Kidney capillary endothelial cell (primary cell): ENCODE measurements at places on chromosomes 2 and 18.

DNA sequence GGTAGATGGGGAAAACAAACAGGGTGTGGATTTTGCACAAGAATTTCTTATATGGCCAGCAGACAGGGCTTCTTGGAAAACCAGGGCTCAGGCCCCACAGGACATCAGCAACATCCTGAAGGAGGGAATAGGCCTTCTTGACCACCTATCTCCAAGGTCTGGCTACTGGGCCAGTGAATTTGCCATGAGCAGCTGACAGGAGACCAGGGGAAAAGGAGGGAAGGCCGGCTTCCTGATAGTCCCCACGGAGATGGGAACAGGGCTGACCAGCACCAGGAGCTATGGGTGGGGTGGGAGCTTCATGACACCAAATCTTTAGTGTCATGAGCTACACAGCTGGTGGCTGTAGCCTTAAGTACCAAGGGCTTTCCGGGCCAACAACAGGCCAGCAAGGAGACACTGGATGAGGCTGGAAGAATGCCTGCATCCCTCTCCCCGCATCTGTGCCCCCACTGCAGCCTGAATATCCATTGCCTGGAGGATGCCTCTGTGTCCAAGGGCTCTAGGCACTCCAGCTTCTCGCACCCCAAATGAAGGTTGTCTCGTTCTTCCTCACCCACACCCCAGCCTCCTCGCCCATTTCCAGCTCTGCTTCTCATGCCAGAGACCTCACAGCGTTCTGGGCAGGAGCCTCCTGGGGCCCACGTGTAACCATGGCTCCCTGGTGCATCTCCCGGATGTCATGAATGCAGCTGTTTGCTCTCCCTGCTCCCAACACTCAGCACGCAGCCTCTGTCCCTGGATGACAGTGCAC lies 74.8 kb downstream of the EMX1 start:
- no peak for DNase-seq

GRCh38 chr18:8854962-8855361 lies 149.6 kb downstream of the MTCL1 start:
- DNase-seq = no peak

DNA sequence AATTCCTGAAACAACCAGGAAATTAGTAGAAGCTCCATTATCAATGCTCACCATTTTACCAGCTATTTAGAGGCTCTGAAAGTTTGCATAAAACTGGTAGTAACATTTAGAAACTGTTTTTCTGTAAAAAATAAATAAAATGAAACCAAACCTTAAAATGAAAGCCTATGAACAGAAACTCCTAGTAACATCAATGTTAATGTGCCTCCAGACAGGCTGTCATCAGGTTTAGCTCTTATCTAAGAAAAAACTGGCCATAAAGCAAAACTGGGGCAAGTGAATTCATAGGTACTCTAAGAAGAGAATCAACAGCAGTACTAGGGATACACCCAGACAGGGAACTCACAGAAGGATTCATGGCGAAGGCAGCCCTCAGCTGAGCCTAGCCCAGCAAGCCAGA lies 8.0 kb downstream of the E2F6 start:
- no peak for DNase-seq

- no peak for DNase-seq
Observed at GRCh38 chr2:66568650-66569300, 133.8 kb downstream of the MEIS1 start.

- DNase-seq = no peak
Observed at GRCh38 chr18:23682472-23682871, 6.8 kb upstream of the LAMA3 start.
